ENCODE measurements at places on chromosomes 6 and 20.

DNA sequence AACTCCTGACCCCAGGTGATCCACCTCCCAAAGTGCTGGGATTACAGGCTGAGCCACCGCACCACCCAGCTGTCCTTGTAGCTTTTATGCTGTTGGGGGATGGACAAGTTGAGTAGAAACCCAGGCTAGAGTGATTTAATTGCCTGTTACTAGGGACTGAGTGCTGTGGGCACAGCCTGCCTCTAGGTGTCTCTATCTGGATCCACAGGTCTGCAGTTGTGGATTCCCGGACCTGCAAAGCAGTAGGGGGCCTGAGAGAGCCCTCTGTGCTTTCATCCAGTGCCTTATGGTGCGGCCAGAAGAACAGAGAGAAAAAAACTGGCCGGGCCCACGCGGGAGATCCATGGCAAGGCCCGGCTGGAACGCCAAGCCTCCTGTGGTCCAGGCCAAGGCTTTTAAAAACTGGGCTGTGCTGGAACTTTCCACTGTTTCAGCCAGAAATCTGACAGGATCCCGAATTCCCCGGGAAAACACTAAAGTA is 5.2 kb downstream of the SIRPA start:
- no peaks in the 10 kb centered on the region for H3K36me3 ChIP-seq
- no peaks in the 10 kb centered on the region for H3K27me3 ChIP-seq
- DNase-seq = no peak
- peaks cover 6% of the 10 kb centered on the region for H3K4me1 ChIP-seq
- H3K4me3 ChIP-seq = no peak overlapping the region

DNA sequence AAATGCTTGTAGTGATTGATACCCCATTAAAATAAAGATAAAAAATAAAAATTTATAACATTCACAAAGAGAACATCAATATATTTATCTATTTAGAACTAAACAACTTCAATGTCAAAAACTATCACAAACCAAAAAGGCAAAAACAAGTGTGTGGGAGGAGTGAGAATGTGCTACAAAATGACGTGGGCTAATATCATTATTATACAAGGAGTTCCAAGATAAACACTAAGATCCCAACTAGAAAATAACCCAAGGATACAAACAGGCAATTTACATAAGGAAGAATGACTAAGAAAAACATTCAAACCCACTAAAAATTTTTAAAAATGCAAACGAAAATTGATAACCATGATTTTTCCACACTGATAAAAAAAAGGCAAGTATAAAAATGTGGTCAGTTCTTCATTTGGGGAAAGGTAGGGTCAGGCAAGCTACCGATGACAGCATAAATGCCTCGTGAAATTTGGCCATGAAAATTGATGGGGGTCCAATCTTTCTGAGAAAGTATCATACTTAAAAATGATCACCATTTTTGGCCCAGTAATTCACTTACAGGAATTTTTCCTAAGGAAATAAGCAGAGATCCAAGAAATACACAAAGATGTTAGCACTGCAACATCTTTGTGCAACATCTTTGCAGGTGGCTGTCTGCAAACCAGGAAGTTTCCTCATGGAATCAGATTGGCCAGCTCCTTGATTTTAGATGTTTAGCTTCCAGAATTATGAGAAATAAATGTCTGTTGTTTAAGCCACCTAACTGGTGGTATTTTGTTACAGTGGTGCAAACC is 140.2 kb downstream of the TMEM200A start:
- no peaks in the 10 kb centered on the region for H3K27me3 ChIP-seq
- no peak overlapping the region for H3K4me3 ChIP-seq
- no peaks in the 10 kb centered on the region for H3K36me3 ChIP-seq
- no peaks in the 10 kb centered on the region for H3K4me1 ChIP-seq
- no peak overlapping the region for H3K27ac ChIP-seq

GRCh38 chr6:16840291-16840690 is 79.0 kb upstream of the ATXN1 start:
- no peaks in the 10 kb centered on the region for H3K36me3 ChIP-seq
- no peak for DNase-seq
- no peaks in the 10 kb centered on the region for H3K4me1 ChIP-seq

GRCh38 chr20:48832405-48832730 is 4.6 kb upstream of the PREX1 start:
- H3K4me3 ChIP-seq = no peak overlapping the region
- no peak for DNase-seq
- H3K4me1 ChIP-seq = peaks cover 8% of the 10 kb centered on the region
- no peak overlapping the region for H3K27ac ChIP-seq
- H3K36me3 ChIP-seq = no peaks in the 10 kb centered on the region

GRCh38 chr6:7230327-7230691 is 82.7 kb downstream of the SSR1 start:
- no peaks in the 10 kb centered on the region for H3K4me1 ChIP-seq
- no peak overlapping the region for H3K4me3 ChIP-seq
- H3K27ac ChIP-seq = no peak overlapping the region

GRCh38 chr20:62736407-62737071 is 27.9 kb downstream of the NTSR1 start:
- no peak overlapping the region for H3K27ac ChIP-seq
- H3K27me3 ChIP-seq = no peaks in the 10 kb centered on the region
- H3K36me3 ChIP-seq = no peaks in the 10 kb centered on the region
- no peaks in the 10 kb centered on the region for H3K4me1 ChIP-seq

DNA sequence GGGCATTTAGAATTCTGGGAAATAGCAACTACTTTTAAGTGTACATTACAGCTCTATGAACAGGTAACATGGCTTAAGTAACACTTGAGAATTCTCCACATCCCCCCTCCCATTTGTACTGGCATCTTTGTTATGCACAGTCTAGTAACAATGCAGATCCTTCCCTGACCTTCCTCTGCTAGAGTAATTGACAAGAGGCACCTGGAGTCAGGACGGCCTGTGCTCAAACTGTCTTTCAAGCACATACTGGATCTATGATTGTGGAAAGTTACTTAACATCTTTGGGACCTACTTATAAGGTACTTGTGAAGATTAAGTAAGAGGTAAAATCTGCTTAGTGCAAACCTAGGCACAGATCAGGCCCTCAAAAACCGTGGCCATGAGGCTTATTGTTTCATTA is 21.9 kb upstream of the GSTA3 start:
- no peak overlapping the region for H3K27ac ChIP-seq
- DNase-seq = no peak
- H3K36me3 ChIP-seq = no peaks in the 10 kb centered on the region
- H3K4me3 ChIP-seq = no peak overlapping the region

GRCh38 chr6:147873816-147874215 is 365.3 kb downstream of the SAMD5 start:
- no peak overlapping the region for H3K27ac ChIP-seq
- no peaks in the 10 kb centered on the region for H3K36me3 ChIP-seq
- no peaks in the 10 kb centered on the region for H3K4me1 ChIP-seq
- no peak for DNase-seq
- H3K27me3 ChIP-seq = no peaks in the 10 kb centered on the region
- H3K4me3 ChIP-seq = no peak overlapping the region

GRCh38 chr20:36540551-36541211 is 638 bp upstream of the MYL9 start:
- no peak for DNase-seq
- peaks cover 10% of the 10 kb centered on the region for H3K4me1 ChIP-seq
- peaks cover 11% of the 10 kb centered on the region for H3K36me3 ChIP-seq
- peak overlapping the region; percentile 92 for H3K4me3 ChIP-seq
- peak overlapping the region; percentile 98 for H3K27ac ChIP-seq

GRCh38 chr20:60999250-60999649 is 252.8 kb upstream of the CDH4 start:
- no peaks in the 10 kb centered on the region for H3K4me1 ChIP-seq
- H3K4me3 ChIP-seq = no peak overlapping the region
- no peak overlapping the region for H3K27ac ChIP-seq
- DNase-seq = no peak

DNA sequence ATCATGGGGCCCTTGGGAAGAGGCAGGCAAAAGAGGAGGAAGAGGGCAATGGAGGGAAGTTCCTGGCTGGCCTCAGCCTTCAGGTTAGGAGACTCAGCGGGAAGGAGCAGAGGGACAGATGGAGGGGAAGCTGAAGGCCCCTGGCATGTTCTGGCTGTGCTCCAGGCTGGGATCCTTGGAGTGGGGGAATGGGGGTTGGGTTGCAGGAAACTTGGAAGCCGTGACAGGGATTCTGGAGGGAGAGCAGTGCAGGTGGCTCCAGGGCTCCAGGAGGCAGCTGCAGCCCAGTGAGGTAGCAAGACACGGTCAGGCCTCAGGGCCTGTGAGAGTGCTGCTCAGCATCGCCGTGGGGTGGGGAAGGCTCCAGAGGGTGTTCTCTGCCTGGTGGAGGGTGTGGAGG is 64.6 kb upstream of the SCP2D1 start:
- DNase-seq = no peak
- H3K36me3 ChIP-seq = peaks cover 17% of the 10 kb centered on the region
- no peak overlapping the region for H3K27ac ChIP-seq
- no peak overlapping the region for H3K4me3 ChIP-seq
- no peaks in the 10 kb centered on the region for H3K4me1 ChIP-seq

GRCh38 chr6:113763311-113763766 is 93.8 kb upstream of the MARCKS start:
- DNase-seq = no peak
- H3K36me3 ChIP-seq = no peaks in the 10 kb centered on the region
- no peaks in the 10 kb centered on the region for H3K27me3 ChIP-seq
- no peaks in the 10 kb centered on the region for H3K4me1 ChIP-seq
- H3K27ac ChIP-seq = no peak overlapping the region

DNA sequence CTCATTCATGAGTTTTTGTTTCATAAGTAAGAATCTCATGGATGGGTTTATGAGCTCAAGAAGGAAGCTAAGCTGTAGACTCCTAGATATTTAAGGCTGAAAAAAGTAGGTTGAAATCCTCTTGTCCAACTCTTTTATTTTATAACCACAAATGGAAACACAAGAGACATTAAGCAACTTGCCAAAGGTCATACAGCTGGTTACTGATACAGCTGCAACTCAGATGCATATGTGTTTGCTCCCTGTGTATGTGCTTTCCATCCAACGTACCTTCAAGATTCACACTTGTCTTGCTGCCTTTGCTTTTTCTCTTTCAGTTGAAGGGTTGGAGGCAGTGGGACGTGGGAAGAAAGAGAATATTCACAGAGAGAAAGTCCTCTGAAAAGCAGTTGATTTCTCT is 153.5 kb upstream of the STMND1 start:
- H3K27ac ChIP-seq = no peak overlapping the region
- no peak for DNase-seq
- no peaks in the 10 kb centered on the region for H3K27me3 ChIP-seq

GRCh38 chr20:53930651-53931504 is 139.5 kb downstream of the BCAS1 start:
- no peaks in the 10 kb centered on the region for H3K36me3 ChIP-seq
- H3K27me3 ChIP-seq = no peaks in the 10 kb centered on the region
- peaks cover 11% of the 10 kb centered on the region for H3K4me1 ChIP-seq
- DNase-seq = no peak

- H3K36me3 ChIP-seq = no peaks in the 10 kb centered on the region
- no peak overlapping the region for H3K27ac ChIP-seq
- H3K27me3 ChIP-seq = no peaks in the 10 kb centered on the region
- no peak for DNase-seq
- H3K4me1 ChIP-seq = no peaks in the 10 kb centered on the region
- no peak overlapping the region for H3K4me3 ChIP-seq
Observed at GRCh38 chr20:14712302-14712739, 374.9 kb upstream of the FLRT3 start.

- H3K4me3 ChIP-seq = no peak overlapping the region
- no peaks in the 10 kb centered on the region for H3K36me3 ChIP-seq
- DNase-seq = no peak
- H3K27me3 ChIP-seq = no peaks in the 10 kb centered on the region
- H3K27ac ChIP-seq = no peak overlapping the region
Observed at GRCh38 chr20:60667641-60668040, 584.4 kb upstream of the CDH4 start.

- no peak overlapping the region for H3K27ac ChIP-seq
- no peak overlapping the region for H3K4me3 ChIP-seq
- H3K36me3 ChIP-seq = no peaks in the 10 kb centered on the region
Observed at GRCh38 chr20:19706463-19706862, 51.6 kb upstream of the RIN2 start.

DNA sequence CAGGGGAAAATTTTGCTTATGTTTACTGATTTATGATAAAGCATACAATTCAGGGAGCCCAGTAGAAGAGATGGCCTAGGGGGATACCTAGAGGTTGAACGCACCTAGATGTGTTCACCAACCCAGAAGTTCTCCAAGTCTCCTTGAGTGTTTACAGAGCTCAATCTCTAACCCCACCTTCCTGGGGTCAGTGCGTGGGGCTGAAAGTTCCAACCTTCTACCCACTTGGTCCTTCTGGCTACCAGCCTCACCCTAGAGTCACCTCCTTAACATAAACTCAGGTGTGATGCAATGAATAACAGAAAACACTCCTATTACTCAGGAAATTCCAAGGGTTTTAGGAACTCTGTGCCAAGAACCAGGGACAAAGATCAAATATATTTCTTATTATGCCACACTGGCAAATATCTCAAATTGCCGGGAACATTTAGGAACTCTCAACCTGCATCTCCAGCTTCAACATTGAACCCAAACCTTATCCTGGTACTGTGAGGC is 26.4 kb downstream of the AFG1L start:
- no peak overlapping the region for H3K4me3 ChIP-seq
- no peaks in the 10 kb centered on the region for H3K4me1 ChIP-seq
- no peak for DNase-seq
- H3K27ac ChIP-seq = no peak overlapping the region

DNA sequence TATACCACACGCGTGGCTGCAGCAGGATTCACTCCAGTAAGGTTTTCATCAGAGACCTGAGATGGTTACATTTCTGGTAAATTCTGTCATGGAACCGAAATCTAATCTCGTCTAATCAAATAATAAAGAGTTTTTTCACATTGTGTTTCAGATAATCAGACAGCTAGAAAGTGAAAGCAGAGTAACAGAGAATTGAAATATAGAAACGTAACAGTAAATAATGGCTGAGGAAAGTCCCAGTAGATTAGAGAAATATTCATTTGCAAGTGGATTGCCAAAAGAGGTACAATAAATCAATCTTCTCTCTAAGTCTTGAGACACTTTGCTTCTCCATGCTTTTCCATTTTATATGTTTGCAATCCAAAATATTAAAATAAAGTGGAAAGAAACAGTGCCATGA is 42.4 kb downstream of the PKHD1 start:
- no peaks in the 10 kb centered on the region for H3K36me3 ChIP-seq
- no peaks in the 10 kb centered on the region for H3K4me1 ChIP-seq
- no peak overlapping the region for H3K4me3 ChIP-seq
- no peaks in the 10 kb centered on the region for H3K27me3 ChIP-seq

- no peak for DNase-seq
- H3K4me1 ChIP-seq = no peaks in the 10 kb centered on the region
- H3K4me3 ChIP-seq = no peak overlapping the region
- no peaks in the 10 kb centered on the region for H3K36me3 ChIP-seq
- H3K27me3 ChIP-seq = no peaks in the 10 kb centered on the region
Observed at GRCh38 chr20:17210387-17210786, 16.5 kb upstream of the PCSK2 start.

- peaks cover 24% of the 10 kb centered on the region for H3K36me3 ChIP-seq
- H3K27ac ChIP-seq = peak within 1 kb of the TSS; percentile 99
- H3K4me3 ChIP-seq = peak within 1 kb of the TSS; percentile 86
Observed at GRCh38 chr20:35741892-35742740, at the start of gene RBM39. Gene RBM39 (minus strand): TSS chr20:35742260. CDS start chr20:35740874, 1,386 bp downstream.
